Cortex of kidney (tissue), 1 donor: ENCODE measurements at places on chromosomes 13 and 19.

DNA sequence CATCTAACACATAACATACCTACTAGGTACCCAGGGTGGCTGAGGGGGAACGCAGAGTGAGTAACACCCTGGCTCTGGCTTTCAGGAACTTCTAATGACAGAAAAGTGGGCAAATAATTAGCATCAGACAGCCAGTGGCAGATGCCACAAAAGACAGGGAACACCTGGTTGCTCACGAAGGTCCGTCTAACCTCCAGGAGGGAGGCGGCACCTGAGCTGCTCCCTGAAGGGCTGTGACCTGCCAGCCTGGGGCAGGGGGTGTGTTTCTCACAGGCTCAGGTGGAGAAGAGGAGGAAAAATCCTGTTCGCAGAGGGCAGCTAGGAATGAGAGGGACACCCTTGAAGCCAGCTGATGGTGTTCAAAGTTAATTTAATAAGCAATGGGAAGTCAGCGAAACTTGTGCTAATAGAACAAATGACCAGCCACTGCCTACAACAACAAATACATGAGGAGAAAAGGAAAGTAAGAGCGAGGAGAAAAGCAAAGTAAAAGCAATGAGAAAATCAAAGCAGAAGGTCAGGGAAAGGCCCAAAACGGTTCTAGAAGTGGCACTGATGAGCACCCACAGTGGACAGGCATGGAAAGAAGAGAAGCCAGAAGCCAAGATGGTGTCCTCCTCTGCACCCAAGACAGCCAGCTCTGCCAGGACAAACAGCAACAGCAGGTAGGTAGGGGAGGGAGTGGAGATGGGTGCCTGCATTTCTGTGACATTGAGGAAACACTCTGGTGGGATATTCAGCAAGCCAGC is 87.3 kb downstream of the STK24 start:
- no peak for DNase-seq

GRCh38 chr19:10602330-10603083 is 15.4 kb upstream of the AP1M2 start:
- DNase-seq: no peak

DNA sequence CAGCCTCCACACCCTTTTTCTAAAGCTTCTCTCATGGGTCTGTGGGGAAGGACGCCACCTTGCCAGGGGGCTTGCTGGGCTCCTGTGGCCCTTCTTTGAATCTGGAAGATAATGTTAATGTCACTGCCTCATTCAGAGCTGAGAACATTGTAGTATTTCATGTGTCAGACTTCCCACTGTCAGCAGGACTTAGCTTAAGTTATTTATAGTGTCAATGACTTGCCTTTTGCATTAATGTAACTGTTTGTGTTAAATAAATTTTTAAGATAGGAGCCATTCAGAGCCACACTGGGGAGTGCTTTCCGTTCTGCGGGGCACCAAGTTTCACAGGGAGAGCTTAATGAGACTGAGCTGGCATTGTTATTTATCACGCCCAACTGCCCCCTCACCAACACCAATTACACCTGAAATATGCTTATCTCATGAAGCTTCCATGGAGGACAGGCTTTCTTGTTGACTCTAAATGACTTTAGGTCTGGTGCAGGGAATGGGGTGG is 226.9 kb upstream of the UBL3 start:
- DNase-seq: no peak

DNA sequence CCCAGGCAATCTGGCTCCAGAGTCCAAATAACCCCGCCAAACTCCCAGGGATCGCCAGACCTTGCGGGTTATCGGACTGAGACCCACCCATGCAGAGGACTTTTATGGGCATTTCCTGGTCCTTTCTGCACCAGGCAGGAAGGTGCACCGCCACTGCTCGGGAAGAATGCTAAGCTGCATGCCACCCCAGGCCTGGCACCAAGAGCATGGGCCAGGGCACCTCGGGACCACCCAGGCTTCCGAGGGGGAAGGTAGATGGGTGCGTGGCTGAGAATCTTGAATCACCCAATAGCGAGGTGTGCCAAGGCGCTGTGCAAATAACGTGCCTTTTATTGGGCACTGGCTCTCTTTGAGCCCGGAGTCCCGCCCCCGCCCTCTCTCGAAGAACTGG is 422 bp upstream of the ZNF575 start:
- no peak for DNase-seq

- no peak for DNase-seq
These were observed 82.2 kb upstream of the CSNK1A1L start for GRCh38 chr13:37187621-37188020.

- DNase-seq: no peak
These were observed 68.0 kb downstream of the MLLT1 start for GRCh38 chr19:6211632-6212402.

GRCh38 chr13:34459856-34460255 is 482.2 kb upstream of the NBEA start:
- DNase-seq: no peak

DNA sequence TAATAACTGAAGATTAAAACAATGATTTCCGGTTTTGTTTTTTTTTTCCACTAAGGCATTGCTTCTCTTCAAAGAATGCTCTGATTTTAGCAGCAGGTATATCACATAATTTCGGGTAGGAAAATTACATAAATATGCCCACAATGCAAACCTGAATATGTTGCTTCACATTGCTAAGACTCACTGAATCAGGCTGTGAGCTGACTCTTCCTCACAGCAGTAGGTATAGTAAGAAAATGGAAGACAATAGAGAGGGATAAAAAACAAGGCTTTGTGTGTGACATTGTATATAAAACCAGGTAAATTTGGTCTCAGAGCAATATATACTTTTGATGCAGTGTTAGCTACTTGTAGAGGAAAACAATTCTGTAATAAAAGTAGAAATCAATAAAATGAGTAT is 1355.0 kb downstream of the OLFM4 start:
- DNase-seq: no peak

DNA sequence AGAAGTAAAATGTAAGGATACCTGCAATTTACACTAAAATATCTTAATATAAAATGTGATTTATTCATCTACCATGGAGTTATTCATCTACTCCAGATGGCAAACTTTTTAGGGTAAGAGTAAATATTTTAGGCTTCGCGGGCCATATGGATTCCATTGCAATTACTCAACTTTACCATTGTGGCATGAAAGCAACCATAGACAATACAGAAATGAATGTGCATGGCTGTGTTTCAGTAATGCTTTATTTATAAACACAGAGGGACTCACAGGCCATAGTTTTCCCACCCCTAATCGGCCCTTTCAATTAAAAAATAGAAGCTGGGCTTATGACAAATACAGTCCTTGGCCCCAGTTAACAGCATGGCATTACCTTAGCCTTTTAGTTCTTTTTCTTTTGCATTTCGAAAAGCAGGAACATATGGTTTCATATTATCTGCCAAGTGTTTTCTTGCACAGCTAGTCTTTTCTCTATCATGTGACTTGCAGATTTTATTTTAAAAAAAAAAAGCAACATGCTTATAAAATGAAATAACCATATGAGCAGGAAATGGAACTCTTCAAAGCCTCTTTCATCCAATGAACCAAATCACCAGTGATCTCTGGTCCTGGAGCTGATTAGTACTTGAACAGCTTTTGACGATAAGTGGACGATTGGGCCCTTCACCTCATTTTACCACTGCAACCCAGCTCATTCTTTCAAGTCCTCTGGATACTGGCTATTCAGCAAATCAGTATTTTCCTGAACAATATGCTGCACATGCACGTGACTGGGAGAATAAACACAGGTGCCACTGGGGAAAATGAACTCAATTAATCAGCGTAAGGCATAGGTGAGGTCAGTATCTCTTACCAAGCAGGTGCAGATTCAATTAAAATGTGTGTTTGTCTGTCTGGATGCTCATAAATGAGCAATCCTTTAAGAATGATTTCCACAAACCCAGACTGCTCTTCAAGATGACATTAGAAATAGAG is 63.9 kb downstream of the LHFPL6 start:
- DNase-seq: no peak

DNA sequence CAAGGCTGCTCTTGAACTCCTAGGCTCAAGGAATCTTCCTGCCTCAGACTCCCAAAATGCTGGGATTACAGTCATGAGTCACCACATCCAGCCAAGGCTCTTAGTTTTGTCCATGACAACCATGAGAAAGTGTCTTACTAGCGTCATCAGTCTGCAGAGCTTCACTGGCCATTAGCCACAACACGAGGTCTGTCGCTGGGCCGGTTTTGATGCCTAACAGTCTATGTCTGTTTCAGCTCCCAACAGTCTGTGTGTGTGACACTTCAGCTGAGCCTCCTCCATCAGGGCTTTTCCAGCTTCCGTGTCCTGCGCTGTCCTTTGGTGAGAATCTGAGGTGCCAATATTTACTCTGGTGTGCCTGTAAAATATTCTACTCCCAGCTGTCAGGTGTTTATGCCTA is 47.6 kb downstream of the CEP89 start:
- no peak for DNase-seq

DNA sequence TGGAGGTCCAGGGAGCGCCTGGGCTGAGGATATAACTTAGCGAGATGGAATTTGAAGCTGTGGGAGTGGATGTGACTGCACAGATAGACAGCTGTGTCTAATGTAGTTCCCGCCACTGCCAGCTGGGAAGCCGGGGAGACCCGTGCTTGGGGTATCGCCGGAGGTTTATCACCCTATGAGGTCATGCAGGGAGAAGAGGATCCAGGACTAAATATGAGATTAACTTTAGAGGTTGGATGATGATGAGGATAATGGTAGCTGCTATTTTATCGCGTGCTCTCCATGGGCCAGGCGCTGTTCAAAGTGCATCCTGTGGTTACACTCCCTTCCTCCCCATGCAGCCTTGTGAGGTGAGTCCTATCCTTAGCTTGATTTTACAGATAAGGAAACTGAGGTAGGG is 19.9 kb downstream of the SSC5D start:
- DNase-seq: no peak

- no peak for DNase-seq
These were observed 107.3 kb upstream of the STARD13 start for GRCh38 chr13:33392794-33393405.

GRCh38 chr19:49640113-49640898 is at the start of gene RRAS:
Gene RRAS, minus strand, starts transcription at chr19:49640143. Its CDS starts 45 bp downstream, at chr19:49640098.
- DNase-seq: peak; percentile 93

DNA sequence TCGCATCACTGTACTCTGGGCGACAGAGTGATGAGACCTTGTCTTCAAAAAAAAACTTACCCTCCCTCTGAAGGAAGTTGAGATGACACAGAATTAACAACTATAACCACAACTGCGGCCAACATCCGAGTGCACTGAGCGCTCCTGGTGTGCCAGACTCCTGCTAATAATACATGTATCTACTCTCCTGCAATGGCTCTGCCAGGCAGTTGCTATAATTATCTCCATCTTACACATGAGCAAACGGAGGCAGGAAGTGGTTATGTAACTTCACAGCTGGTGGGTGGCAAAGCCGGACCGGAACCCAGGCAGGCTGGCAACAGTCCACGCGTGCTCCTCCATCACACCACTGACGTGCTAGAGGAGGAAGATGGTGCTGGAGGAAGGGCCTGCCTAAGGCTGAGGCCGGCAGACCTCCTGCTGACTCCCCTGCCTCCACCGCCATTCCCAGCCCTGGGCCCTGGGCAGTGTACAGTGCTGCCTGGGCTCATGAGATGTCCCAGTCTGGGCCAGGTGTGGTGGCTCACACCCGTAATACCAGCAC is 12.6 kb downstream of the XRCC1 start:
- no peak for DNase-seq

GRCh38 chr19:16319481-16319880 is 5.1 kb upstream of the KLF2 start:
- no peak for DNase-seq

DNA sequence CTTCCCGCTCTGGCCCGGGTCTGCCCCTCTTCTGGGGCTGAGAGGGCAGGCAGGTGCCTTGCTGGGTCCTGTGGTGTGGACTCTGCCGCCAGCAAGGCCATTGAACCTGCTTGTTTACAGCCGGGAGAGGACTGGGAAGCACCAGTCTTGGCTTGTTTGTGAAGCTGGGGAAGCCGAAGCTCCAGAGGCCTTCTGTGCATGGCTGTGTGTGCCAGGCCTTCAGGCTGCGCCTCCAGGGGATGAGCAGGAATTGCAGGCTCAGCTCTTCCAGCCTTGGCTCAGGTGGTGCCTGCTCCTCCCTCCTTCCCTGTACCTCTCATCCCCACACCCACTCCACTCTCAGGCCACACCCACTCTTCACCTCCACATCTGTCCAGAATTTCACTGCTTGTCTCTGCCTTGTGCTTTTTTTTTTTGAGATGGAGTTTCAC is 17.5 kb downstream of the NDUFB7 start:
- no peak for DNase-seq

DNA sequence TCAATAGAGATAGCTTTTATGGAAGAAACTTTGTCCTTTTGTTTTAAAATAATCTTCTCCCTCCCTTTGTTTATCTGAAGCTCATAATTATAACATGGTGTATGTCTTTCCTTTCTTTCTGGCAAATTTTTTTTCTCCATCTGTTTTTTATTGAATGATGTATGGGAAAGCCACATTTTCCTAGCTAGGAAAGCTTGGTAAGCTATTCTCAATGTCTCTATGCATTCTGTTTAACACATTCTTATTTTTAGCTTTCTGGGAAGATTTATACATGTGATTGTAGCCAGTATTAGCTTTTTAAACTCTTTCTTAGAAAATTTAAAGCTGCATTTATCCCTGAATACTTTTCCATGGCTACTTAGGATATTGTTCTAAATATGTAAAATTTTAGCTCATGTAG is 124.9 kb upstream of the CSNK1A1L start:
- no peak for DNase-seq

GRCh38 chr19:45442778-45443461 is 19.2 kb upstream of the ERCC1 start:
- no peak for DNase-seq

- DNase-seq: no peak
These were observed 17.5 kb downstream of the MAU2 start for GRCh38 chr19:19338082-19338481.

GRCh38 chr19:49692147-49692506 is 1.2 kb downstream of the CPT1C start:
- DNase-seq: no peak

DNA sequence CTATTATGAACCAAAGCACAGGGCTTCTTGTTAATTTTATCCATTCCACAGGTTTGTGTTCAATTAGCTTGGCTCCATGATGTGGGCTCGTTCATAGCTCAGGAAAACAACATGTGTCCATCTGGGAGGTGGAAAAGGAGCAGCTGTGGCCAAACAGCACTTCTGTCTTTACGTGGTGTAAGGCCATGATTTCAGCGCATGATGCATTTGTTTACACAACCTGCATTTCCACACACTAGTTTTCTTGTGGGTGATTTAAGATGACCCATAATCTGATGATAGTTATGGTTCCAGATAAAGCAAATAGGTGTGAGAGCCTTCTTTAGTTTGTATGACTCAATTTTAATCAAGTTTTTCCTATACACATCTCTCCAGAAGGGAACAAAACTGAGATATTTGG is 101.7 kb downstream of the TNFRSF19 start:
- DNase-seq: no peak

- no peak for DNase-seq
These were observed 291.8 kb downstream of the TSHZ3 start for GRCh38 chr19:31057476-31057875.

- DNase-seq: no peak
These were observed 1.6 kb downstream of the SPINT2 start for GRCh38 chr19:38265921-38266429.

- no peak for DNase-seq
These were observed 37.6 kb downstream of the ARHGEF18 start for GRCh38 chr19:7386308-7386707.
